ENCODE measurements at places on chromosomes 1 and 21.
A peak's percentile ranks its signal among the peaks of the same experiment; 100 is the strongest.

- no peak for DNase-seq
These were observed 125.1 kb downstream of the CACNA1E start for GRCh38 chr1:181608386-181608785.

- DNase-seq = no peak
These were observed 26.4 kb downstream of the LDLRAP1 start for GRCh38 chr1:25569597-25570396.

- no peak for DNase-seq
These were observed 27.4 kb downstream of the TNFSF18 start for GRCh38 chr1:173023343-173023742.

DNA sequence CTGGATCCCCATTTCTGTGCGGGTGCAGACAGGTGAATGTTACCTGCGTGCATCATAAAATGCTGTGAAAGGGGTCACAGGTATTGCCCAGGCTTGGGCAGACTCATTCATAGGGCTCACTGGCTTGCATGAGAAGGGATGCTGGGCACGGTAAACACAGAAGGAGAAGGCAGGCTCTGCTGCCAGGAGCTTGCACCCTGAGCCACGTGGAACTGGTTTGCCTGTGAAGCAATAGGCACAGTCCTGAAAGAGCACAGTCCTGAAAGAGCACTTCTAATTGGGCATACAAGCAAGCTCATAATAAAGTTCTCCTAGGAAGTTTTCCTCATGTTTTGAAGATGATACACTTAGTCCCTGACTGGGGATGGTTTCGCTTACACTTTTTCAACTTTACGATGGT, 40.9 kb downstream of the GALNT2 start:
- DNase-seq = no peak

- DNase-seq = no peak
These were observed 333.6 kb downstream of the NPHP4 start for GRCh38 chr1:5658340-5659316.

GRCh38 chr1:10217748-10218441, 7.5 kb downstream of the KIF1B start:
- peak; percentile 4 for DNase-seq

GRCh38 chr1:225461533-225462428, 33.9 kb upstream of the LBR start:
- DNase-seq = no peak

DNA sequence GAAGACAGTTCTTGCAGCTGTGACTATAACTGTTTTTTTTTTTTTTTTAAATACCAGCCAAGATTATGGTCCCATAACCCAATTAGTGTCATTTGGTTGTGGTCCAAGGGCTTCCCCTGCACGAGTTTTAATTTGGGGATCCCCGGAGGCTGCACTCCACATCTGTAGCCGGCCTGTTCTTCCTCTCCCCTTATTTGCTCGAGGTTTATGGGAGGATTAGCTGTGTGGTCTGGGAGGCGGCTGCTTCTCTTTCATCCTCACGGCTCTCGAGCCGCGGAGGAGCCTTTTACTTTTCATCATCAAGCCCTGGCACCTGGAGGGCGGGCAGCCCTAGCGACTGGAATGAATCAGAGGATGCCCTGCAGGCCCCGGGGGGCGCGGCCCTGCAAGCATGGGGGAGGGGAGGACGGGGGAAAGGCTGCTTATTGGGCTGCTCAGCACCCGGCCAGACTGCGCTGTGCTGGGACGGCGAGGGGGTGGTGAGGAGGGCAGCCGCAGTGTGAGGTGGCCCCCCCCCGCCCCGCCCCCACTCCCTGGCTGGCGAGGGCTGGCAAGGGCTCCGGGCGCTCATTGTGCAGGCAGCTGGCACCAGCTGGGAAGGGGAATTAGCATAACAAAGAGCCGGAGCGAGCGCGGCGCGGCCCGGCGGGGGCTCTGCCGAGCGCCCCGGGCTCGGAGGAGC, 18.5 kb downstream of the SERTAD4 start:
- DNase-seq = peak; percentile 89

GRCh38 chr1:41842993-41843755, 75.5 kb downstream of the HIVEP3 start:
- no peak for DNase-seq

DNA sequence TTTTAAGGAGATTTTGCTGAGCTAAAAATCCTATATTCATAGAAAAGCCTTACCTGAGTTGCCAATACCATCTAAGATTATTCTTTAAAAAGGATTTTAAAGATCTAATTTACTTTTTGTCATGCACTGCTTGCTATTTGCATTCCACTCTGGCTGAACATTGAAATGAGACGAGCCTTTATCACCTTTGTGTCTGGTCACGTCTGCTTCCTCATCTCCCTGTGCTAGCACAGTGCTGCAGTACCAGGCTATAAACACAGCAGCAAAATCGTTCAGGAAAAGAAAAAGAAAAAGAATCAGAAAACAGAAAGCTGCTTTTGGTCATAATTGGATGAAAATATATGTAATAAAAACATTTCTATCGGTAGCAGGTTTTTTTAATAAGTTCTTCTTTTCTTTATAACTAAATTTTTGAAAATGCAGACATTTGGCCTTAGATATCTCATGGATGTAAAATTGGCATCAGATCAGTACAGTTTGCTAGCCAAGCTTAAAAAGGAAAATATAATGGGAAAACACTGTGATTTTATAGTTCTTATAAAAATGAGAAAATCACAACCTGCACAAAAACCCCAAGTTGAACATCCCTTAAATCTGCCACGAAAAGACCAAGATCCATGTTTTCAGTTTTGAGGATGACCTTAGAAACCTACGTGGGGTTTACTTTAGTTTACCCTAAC, 735.7 kb upstream of the CXADR start:
- no peak for DNase-seq

GRCh38 chr1:187338762-187339412, 510.1 kb downstream of the PLA2G4A start:
- no peak for DNase-seq

GRCh38 chr1:239761509-239761908, 330.2 kb upstream of the FMN2 start:
- DNase-seq = no peak

DNA sequence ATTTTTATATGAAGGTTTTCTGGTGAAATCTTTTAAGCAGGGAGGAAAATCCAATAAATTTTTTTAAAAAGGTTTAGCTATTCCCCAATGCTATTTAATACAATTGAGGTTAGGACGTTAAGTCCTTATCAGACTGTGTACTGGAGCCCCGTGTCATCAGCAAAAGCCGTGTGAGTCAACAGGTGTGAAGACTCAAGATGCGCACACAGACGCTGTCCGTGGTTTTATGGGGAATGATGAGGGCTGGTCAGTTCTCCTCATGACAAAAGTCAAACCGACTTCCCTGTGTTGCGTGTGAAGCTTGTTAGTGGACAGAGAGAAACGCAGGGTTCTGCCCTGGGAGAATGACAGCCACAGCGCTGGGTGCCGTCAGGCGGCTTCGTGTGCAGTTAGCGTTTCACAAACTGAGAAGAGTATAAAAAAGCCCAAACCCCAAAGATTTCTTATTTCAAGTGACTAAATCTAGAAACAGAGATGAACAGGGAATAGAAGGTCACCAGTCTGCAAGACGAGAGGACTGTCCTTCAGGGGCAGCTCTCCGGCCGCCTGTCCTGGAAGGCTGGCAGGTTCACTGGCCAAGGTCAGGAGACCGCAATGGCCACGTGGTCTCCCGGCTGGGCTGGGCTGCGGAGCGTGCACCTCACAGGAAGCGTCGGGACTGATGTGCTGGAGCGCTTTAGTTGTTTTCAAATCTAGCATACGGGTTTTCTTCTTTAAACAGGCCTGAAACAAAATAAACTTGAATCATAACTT, 22.4 kb downstream of the PTTG1IP start:
- DNase-seq = no peak
